ENCODE measurements at places on chromosomes 16 and 17. TPM values are rescaled to one million over a fixed set of nuclear protein-coding genes. Genes with fewer than 3 reads are reported as not detected.

DNA sequence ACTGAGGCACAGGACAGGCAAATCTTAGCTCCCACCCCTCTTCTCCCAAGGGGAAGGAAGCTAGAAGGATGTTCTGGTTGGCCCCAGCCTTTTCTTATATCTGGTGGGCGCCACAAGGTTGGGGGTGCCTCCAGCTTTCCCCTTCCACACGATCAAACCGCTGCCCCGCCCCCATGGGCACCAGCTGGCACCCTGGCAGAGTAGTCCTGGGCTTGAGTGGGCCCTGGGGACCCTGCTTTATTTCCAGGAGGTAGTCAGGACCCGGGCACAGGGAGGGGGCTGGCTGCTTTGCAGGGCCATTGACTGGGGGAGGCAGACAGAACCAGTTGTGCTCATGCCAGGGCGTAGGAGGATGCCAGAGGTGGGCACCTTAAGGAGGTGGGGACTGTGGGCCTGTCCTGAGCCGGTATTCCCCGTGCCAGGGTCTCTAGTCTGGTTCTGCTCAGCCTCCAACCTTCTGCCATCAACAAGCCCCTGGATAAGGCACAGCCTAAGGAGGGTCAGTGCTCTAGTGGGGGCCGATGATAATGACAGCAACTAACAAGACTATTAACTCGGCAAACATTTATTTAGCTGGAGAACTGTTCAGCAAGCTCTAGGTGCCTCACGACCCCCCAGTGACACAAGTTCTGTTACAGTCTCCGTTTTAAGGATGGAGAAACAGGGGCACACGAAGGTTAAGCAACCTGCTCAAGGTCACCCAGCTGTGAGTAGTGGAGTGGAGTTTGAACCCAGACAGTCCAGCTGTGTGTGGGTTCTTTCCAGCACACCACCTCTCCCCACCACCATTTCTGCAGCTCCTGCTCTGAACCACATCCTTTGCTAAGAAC, 7.6 kb upstream of the PPP1R1B start:
- no peak for DNase-seq

- DNase-seq = no peak
Observed at GRCh38 chr17:10623737-10624338, 33.3 kb downstream of the MYH3 start.

GRCh38 chr17:45021607-45022287, 29.7 kb downstream of the DCAKD start:
- DNase-seq = peak; percentile 76

ARL4D gene
- 12.8 TPM for total RNA-seq

C16orf92 gene
- not detected for total RNA-seq

GRCh38 chr17:77735566-77736198, 222.8 kb upstream of the TNRC6C start:
- DNase-seq = peak; percentile 61

ABAT gene
- 5.0 TPM for total RNA-seq

CORO6 gene
- total RNA-seq = 82.1 TPM

- DNase-seq = no peak
Observed at GRCh38 chr17:62062302-62062701, 2.8 kb downstream of the MED13 start.
